WTC11 (cell line): ENCODE measurements at places on chromosomes 3 and 15.
A peak's percentile ranks its signal among the peaks of the same experiment; 100 is the strongest.

DNA sequence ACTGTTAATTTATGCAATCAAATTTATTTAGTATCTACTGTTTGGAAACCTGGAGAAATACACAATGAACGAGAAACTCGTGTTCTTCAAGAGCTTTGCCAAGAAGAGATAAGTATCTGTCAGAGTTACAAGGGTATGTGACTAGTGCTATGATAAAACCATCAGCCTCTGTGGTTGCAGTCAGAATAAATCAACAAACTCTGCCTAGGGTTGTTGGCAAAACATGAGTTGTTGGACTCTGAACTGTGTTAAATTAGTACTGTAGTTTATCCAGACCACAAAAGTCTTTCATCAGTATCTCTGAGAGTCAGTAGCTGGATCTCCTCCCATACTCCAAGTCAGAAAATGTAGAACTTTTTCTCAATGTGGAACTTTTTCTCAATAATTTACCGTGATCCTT lies 918.4 kb downstream of the NAALADL2 start:
- H3K27me3 ChIP-seq = no peaks in the 10 kb centered on the region; the same call in 1 of the 2 replicates
- no peak overlapping the region for H3K4me3 ChIP-seq
- H3K27ac ChIP-seq = no peak overlapping the region
- DNase-seq = no peak
- peaks cover 12% of the 10 kb centered on the region for H3K4me1 ChIP-seq

GRCh38 chr3:143810953-143811265 lies 37.4 kb downstream of the SLC9A9 start:
- DNase-seq = no peak
- peaks cover 20% of the 10 kb centered on the region for H3K4me1 ChIP-seq
- H3K27ac ChIP-seq = no peak overlapping the region
- no peaks in the 10 kb centered on the region for H3K27me3 ChIP-seq
- H3K4me3 ChIP-seq = no peak overlapping the region

DNA sequence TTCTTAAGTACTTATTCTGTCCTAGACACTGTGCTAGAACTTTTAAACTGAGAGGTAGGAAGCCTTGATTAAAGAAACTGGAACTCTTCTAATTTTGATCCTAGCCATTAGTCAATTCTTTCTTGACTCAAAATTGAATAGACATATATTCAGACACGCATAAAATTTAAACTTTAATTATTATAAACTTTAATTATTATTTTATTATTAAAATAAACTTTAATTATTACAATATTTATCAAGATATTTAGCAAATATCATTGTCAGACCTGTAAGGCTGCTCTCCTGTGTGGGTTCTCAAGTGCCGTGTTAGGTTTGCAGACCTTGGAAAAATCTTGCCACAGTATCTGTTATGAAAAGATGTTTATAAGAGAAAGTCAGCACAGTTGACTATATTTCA lies 562.9 kb downstream of the MECOM start:
- peaks cover 13% of the 10 kb centered on the region for H3K4me1 ChIP-seq
- no peak overlapping the region for H3K27ac ChIP-seq
- no peak overlapping the region for H3K4me3 ChIP-seq
- DNase-seq = no peak

DNA sequence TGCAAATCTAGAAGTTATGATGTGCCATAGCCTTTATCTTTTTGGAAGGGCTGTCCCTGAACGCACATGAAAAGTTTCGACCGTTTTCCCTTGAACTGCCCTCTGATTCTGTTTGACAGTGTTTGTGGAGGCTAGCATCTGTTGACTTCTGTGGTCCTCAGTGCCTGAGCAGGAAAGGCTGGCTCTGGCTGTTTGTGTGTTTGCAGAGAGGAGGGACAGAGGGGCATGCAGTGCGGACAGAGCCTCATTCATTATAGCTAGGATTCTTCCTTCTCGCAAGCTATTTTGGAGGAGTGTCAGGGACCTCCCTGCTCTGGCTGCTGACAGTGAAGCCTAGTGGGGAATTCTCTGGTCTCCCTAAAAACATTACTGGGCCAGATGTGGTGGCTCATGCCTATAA lies 64.5 kb downstream of the CDAN1 start:
- no peak overlapping the region for H3K4me3 ChIP-seq
- H3K27ac ChIP-seq = no peak overlapping the region
- H3K36me3 ChIP-seq = no peaks in the 10 kb centered on the region; the same call in 1 of the 2 replicates
- DNase-seq = no peak
- no peaks in the 10 kb centered on the region for H3K27me3 ChIP-seq

- peaks cover 5% of the 10 kb centered on the region; the same call in 1 of the 2 replicates for H3K36me3 ChIP-seq
- no peaks in the 10 kb centered on the region for H3K27me3 ChIP-seq
- DNase-seq = no peak
- no peak overlapping the region for H3K4me3 ChIP-seq
- H3K4me1 ChIP-seq = peaks cover 6% of the 10 kb centered on the region
- H3K27ac ChIP-seq = no peak overlapping the region
Observed at GRCh38 chr3:132595014-132595413, 2.1 kb upstream of the ACKR4 start.

DNA sequence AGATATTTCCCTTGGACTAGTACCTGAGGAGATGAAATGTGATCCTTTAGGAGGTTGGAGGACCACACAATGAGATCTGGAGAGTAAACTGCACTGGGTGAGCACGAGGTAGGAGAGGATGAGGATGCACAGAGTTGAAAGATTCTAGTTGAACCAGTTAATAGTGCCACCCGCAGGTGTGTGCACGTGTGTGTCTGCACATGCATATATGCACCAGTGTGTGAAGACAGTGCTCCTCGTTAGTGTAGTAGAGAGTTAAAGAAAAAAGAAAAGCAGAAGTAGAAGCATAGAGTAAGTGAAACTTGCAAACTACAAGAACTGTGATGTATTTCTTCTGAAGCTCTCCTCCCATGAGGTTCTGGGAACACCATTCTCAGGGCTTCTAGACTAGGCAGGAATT lies 8.4 kb downstream of the MED12L start:
- no peak overlapping the region for H3K27ac ChIP-seq
- DNase-seq = no peak
- H3K36me3 ChIP-seq = peaks cover 9% of the 10 kb centered on the region
- H3K4me1 ChIP-seq = peaks cover 74% of the 10 kb centered on the region
- no peak overlapping the region for H3K4me3 ChIP-seq

DNA sequence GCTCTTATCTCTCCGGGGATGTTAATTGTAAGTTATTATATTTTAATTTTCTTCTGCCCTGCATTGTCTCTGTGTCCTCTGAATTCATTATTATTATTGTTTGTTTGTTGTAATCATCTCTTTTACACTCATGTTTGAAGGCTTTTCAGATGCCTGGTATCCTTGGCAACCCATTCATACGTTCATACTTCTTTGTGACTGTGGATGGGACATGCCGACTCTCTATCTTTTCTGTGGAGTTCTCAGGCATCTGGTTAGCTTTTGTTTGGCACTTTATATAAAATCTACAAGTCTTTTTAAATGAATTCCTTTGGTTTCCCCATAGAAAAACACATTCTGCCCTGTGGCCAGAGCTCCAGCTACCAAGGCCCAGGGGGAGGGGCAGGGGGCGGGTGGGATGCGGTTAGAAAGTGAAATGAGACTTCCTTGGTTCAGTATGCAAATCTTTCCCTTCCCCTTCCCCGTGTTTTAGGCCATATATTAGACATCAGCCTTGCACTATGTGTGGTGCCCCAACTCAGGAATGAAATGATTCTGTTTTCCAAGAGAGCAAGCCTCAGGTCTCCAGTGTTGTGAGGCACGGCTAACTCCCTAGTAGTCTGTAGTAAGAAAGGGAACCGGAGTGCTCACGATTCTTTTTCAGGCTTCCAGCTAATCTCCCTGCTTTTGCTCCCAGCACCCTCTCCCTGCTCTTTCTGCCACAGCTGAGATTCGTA lies 79.2 kb downstream of the SST start:
- H3K4me3 ChIP-seq = no peak overlapping the region
- peak overlapping the region; percentile 30; the same call in 1 of the 2 replicates for H3K27ac ChIP-seq
- DNase-seq = no peak
